ENCODE measurements at places on chromosomes 16 and 17.
A peak's percentile ranks its signal among the peaks of the same experiment; 100 is the strongest.

- no peak for DNase-seq
Observed at GRCh38 chr17:45867702-45868101, 23.0 kb downstream of the SPPL2C start.

DNA sequence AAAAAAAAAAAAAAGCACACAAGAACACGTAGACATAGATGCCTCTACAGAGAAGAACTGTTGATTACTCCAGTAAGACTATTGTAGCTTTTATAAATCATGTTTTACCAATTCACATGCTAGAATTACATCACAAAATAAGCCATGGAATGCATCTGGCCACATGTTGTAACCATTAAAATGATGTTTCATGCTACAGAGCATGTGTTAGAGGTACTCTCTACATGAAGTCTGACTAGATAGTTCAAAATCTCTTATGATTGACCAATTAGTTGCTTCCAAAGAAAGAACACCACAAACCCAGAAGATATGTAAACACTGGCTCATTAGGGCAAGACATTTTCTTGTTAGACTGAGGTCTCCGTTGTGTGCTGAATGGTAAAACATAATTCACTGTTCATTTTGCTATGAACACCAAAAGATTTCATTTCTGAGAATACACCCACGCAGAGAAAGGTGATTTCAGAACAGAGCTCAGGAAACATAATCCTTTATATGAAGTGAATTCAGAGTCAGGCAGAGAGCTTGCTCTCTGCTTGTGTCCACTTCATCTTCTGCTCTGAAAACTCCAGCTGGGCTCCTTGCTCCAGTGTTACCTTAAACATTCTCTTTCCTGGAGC, 411.4 kb upstream of the SOX9 start:
- DNase-seq = no peak

GRCh38 chr16:76488065-76488417, 210.8 kb downstream of the CNTNAP4 start:
- DNase-seq = no peak

GRCh38 chr17:5097101-5097834, 14.4 kb downstream of the ZNF232 start:
- DNase-seq = peak; percentile 4

Measured in anterior cingulate cortex (tissue), 58 donors.